NCI-H82 (cell line): ENCODE measurements at places on chromosomes 1 and 21.

GRCh38 chr1:172928412-172928811 lies 122.3 kb downstream of the TNFSF18 start:
- no peak for DNase-seq

- DNase-seq = no peak
Measured at GRCh38 chr1:19366599-19367536, 54.7 kb downstream of the SLC66A1 start.

DNA sequence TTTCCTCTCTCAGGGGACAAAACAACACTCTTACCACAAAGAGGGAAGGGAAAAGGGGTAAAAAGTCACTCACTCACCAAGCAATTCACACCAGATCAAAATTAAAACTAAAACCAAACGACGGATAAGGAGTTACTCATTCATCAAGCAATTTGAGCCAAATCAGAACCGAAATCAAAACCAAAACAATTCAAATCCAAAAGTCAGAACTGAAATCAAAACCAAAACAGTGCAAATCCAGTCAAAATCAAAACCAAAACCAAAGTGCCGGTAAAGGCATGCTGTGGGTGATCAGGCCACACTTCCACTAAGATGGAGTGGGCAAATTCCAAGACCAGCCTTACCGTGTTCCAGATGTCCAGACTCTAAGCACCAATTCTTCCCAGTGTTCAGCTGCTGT lies 717.9 kb downstream of the AMY1C start:
- DNase-seq = no peak

- no peak for DNase-seq
Measured at GRCh38 chr1:173408886-173409285, 68.2 kb upstream of the PRDX6 start.

DNA sequence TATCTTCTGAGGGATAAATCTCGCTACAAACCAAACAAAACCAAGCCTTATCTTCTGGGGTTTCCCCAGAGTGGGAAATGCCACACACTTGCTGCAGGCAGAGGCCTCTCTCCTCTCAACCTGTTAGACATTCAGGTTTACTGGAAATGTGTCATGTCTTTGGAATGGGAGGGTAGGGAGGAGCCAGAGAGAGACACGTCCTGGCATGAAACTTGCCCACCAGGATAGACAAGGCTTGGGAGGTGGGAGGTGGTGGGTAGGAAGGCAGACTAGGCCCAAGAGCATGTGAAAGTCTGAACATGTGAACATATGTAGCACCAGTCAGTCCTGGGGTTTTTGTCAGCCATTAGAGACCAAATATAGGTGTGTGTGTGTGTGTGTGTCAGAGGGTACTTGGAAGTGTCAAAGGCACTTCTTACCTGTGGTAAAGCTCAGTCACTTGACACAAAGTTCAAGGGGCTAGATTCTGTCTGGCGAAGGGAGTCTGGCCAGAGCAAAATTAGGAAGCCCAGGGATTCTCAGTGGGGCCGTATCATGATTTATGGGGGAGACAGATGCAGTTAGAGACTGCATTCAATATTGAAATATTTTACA lies 32.4 kb upstream of the PIGC start:
- no peak for DNase-seq

GRCh38 chr1:219566951-219567947 lies 45.7 kb downstream of the ZC3H11B start:
- peak; percentile 67 for DNase-seq

- no peak for DNase-seq
Measured at GRCh38 chr1:150072959-150073358, 5.4 kb downstream of the VPS45 start.

DNA sequence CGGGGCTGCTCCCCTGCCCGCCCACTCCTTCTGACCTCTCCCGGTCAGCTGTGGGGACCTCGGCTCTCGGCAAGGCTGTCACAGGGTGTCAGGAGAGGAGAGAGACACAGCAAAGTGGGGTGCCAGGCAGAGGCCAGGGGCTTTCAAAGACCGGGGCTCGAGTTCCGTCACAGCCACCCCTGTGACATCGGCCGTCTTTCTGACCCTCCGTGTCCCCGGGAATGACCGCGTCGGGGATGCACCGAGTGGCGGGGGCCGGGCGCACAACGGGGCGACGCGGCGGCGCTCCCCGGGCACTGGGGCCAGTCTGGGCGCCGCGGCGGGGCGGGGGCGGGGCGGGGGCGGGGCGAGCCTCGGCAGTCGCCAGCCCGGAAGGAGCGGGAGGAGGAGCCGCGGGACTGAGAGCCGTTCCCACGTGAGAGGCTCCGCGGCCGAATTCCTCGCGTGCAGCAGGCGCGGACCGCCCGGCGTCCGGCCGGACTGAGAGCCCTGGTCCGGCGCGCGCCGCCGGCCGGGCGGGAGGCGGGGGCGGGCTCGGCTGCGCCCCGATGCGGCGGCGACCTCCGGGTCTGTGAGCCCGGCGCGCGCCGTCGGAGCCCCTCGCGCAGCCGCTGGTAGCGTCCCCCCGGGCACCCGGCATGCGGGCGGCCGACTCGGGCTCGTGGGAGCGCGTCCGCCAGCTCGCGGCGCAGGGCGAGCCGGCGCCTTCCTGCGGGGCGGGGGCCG lies 229.7 kb upstream of the TMEM51 start:
- peak; percentile 37 for DNase-seq

DNA sequence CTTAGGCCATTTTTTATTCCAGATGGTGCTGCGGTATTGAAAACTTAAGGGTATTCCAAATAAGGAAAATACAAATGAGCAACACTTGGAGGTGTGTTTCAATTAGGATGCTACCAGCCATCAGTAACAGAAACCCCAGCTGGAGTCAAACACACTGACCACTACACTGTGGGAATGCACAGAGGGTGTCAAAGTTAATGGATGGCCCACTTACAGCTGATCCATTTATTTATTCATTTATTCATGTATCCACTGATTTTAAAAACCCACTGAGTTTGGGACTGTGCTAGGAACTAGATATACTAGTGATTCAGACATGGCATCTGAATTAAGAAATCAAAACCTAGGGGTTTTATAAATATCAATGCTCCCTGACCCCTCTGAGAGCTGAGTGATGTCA lies 24.5 kb upstream of the GJA5 start:
- no peak for DNase-seq

DNA sequence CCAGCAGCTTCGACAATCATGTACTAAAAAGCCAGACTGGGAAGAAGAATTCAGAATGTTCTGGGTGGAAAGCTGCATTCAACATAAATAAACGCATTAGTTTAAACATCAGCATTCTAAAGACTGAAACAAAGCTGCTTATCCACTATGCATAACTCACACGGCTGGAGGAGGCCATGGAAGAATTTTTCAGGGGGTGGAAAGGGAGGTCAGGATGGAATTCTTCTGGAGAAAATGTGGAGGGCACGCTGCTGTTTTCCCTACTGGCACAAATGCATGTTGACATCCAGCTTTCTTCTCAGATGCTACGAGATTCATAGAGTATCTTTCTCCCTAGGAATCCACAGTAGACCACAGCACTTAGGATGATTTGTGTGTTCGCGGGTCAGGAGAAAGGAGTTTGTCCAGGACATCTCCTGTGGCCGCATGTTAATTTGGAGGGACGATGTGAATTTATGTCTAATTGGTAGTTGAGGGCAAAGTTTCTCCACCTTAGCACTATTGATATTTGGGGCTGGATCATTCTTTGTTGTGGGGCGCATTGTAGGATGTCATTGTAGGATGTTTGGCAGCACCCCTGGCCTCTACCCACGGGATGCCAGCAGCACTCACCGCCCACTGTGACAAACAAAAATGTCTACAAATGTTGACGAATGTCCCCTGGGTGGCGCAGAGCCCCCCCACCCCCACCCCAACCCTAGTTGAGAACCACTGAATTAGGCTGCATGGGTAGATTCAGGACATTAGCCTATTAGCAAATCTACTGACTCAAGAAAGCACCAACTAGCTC lies 86.5 kb upstream of the KAZN start:
- DNase-seq = no peak

- DNase-seq = no peak
Measured at GRCh38 chr1:64699327-64699726, 45.5 kb upstream of the RAVER2 start.

GRCh38 chr1:110240476-110241210 lies 30.5 kb downstream of the KCNC4 start:
- DNase-seq = peak; percentile 46

- peak; percentile 10 for DNase-seq
Measured at GRCh38 chr1:24987875-24988557, 57.9 kb upstream of the RUNX3 start.

DNA sequence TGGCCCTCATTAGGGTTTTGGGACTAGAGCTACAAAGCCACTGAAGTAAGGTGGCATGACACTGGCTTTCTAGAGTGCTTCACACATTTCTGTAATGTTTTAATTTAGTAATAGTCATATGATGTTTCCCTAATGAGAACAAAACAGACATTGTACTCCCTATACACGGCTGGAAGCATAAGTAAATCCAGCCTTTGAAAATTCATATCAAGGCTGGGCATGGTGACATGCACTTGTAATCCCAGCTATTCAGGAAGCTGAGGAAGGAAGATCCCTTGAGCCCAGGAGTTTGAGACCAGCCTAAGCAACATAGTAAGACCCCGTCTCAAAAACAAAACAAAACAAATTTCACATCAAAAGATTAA lies 7.4 kb downstream of the USP48 start:
- DNase-seq = no peak

- DNase-seq = no peak
Measured at GRCh38 chr1:89659322-89660081, 26.6 kb downstream of the LRRC8C start.

GRCh38 chr1:217469983-217470382 lies 160.9 kb downstream of the GPATCH2 start:
- DNase-seq = peak; percentile 5

- no peak for DNase-seq
Measured at GRCh38 chr1:226599636-226600238, 51.2 kb downstream of the STUM start.

DNA sequence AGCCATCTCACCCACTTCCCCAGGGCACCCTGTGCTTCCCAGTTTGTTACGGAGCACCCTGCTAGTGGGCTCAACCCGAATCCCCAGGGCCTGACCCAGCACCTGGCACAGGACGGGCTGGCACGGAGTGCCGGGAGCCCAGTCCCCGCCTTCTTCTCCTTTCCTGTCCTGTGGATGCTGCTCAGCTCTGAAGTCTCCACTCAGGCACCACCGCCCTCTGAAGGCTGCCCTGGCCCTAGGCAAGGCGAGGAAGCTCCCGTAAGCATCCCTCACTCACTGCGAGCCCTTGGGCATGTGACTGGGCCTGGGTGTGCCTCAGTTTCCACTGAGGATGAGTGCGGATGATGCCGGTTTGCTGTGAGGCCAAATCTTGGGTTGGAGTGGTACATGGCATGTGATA lies 21.8 kb downstream of the SLC1A7 start:
- DNase-seq = peak; percentile 54

- DNase-seq = no peak
Measured at GRCh38 chr21:43331962-43332828, 94.7 kb downstream of the SIK1 start.

GRCh38 chr1:160108888-160109662 lies 6.5 kb upstream of the ATP1A2 start:
- DNase-seq = peak; percentile 57

- peak; percentile 30 for DNase-seq
Measured at GRCh38 chr1:206709772-206710459, 25.2 kb downstream of the MAPKAPK2 start.

GRCh38 chr1:155499953-155500639 lies 62.5 kb downstream of the ASH1L start:
- peak; percentile 94 for DNase-seq

DNA sequence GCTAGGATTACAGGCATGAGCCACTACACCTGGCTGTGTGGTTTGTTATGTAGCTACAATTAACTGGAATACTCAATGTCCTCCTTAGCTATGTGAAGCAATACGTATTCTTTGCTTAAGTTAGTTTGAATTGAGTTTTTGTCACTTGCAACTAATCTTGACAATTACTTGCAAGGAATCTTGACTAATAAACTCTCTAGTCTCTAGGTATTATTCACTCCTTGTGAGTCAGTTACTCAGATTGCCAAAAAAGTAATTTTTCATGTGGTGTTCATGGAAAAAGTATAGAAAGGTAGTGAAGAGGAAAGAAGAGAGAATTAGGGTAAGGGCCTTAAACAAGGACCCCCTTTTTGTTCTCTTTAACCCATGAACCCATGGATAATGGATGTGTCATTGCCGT lies 7.6 kb upstream of the SNX27 start:
- DNase-seq = no peak

GRCh38 chr1:162217706-162218105 lies 148.2 kb downstream of the NOS1AP start:
- DNase-seq = no peak

DNA sequence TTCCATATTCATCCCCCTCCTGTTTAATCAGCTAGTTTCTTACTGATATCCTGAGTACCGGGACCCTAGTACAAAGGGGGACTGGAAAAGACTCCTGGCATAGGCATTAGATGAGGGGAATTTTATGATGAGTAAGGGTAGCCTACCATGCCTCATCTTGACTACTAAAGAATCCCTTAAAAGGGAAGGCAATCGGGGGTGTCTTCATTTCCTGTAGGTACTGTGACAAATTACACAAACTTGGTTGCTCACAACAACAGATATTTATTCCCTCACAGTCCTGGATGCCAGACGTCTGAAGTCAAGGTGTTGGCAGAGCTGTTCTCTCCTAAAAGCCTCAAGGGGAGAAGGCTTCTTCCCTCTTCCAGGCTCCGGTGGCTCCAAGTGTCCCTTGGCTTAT lies 28.9 kb upstream of the RUNX1 start:
- no peak for DNase-seq

DNA sequence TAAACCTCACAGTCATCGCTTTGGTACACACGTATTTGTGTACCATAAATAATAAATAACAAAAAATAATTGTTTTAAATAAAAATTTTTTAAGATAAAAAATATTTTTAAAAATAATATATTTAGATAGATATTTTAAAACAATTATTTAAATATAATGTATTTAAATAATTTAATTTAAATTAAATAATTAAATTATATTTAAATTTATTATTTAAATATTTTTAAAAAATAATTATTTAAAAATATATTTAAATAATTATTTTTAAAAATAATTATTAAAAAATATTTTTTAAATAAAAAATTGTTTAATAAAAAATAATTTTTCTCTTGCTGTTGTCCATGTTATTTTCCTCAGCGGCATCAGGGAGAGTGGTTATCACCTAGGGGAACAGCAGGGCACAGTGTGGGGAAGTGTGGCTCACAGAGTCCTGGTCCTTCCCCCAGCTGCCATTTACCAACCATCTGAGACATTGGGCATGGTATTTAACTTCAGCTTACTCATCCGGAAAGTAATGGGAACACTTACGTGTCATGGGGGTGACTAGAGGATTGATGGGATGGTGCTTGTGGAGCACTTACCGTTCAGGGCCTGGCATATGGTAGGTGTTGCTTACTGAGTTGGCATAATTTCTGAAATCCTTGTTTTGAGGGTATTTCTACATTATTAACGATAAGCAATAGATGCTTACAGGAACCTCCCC lies 92.9 kb upstream of the TSPAN2 start:
- no peak for DNase-seq

- DNase-seq = peak; percentile 10
Measured at GRCh38 chr1:65717815-65718454, 74.8 kb upstream of the PDE4B start.

- DNase-seq = no peak
Measured at GRCh38 chr1:224809137-224809536, 120.3 kb upstream of the DNAH14 start.
